ENCODE measurements at places on chromosomes 4 and X.

DNA sequence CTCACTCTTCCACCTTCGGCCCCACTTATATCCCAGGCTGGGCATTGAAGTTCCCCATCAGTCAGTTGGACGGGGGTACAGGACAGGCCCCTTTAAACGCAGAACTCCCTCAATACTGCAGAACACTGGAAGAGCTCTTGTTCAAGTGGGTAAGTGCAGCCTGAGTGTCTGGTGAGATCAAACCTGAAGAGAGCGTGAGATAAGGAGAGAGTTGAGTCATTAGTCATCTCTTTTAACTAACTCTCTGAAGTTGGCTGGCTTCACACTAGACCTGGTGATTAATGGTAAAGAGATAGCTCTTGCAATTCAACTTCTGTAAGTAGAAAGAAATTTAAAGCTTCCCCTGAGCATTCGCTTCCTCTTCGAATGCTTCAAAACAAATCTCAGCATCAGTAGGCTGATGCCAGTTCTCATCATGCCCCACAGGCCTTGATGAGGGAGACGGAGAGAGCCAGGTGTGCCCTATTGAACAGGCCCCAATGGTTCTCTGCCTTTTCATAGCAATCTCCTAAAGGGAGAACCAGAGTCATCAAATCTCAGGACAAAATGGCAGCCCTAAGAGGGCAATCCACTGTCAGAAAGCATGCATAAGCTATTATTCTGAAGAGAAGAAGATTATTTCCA is 41.0 kb upstream of the JADE1 start:
- no peak for DNase-seq

DNA sequence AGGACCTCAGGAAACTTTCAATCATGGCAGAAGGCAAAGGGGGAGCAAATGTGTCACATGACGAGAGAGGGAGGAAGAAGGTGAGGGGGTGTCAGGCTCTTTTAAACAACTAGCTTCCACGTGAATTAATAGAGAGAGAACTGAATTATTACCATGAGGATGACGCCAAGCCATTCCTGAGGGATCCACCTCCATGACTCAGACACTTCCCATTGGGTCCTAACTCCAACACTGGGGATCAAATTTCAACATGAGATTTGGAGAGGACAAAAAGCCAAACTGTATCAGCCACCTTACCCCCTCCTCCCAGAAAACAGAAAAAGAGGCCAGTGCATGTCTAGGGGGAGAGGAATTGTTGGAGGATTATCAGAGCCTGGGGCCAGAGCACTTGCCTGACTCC is 40.4 kb upstream of the LAS1L start:
- DNase-seq: no peak

DNA sequence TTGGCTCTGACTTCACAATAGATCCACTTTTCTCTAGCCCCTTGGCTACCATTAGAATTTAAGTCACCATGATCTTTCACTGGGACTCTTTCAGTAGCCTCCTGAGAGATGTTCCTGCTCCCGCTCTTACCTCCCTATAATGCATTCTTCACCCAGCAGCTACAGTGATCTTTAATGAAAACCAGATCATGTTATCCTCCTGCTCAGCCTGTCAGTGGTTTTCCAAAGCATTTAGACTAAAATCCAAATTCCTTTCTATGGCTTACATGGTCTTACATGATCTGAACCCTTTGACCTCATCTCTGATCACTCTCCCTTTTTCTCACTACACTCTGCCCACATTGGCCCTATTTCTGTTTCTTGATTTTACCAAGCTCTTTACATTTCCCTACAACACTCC is 18.3 kb upstream of the RPS6KA3 start:
- DNase-seq: no peak

DNA sequence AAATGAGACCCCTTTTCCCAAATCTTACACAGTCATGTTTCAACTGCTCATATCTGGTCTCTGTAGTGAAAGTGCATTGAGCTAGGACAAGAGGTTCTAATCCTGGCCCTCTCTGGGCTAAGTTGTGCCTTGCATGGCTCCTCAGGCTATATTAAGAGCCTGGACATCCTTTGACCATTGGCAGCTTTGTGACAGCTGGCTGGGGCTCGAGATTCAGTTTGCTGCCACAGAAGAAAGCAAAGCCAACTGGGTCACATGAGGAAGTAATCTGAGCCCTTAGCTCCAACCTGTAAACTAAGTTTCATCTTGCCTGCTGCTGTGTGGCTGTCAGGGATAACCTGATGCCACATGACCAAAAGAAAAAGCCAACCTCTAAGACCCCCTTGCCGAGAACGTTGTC is 51.8 kb upstream of the JADE1 start:
- DNase-seq: no peak

DNA sequence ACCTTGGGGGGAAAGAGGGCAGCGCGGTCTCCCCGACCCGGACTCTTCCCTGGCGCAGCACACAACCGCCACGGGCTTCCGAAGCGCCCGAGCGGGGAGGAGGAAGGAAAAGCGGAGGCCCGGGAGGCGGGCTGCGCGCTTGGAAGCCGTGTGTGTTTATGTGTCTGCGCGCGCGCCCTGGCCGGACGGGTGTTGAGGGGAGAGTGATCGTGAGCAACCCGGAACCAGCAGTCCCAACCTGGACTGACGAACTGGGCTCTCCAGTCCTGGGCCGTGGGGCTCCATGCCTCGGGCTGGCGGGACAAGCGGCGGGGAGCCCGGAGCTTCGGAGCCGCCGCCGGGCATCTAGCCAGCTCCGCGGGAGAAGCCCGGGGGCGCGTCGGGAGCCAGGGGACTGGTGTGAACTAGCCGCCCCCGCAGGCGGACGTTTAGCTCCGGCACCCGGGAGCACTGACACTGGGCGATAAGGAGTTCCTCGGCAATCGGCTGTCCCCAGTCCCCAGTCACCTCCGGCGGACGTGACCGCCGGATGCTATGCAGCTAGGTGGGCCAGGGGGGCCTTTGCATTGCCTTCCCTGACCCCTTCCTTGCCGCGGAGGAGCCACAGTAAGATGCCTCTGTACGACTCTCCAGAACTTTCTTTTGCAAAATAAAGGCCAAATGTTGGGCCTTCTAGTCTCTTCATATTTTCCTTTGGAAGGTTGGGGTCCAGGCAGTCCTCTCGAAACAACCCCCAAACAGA is 74.8 kb upstream of the BCOR start:
- DNase-seq: no peak

DNA sequence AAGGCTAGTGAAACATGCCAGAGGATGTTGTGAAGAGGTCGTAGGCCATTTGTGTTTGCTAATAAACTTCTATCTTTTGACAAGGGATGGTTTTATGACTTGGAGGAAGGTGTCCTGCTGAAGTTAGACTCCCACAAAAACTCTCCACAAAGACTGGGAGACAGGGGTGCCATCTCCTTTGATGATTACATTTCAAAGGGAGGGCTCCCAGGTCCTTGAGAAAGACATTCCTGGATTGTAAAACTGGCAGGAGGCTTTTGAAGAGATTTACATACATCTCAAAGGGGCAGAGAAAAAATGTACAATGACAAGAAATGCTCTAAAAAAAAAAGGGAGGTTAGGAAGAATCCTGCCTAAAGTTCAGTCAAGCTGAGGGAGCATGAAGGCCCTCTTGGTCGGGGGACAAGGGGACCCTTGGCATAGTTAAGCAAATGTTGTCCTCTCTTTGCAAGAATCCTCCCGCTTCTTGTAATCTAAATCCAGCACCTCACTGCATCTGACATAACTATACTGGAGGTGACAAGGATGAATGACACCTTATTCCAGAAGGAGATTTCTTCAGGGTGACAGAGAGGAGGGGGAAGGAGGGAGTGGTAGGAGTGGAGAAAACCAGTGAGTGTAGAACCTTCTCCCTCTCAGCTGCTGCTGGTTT is 41.1 kb upstream of the MGST2 start:
- DNase-seq: no peak

DNA sequence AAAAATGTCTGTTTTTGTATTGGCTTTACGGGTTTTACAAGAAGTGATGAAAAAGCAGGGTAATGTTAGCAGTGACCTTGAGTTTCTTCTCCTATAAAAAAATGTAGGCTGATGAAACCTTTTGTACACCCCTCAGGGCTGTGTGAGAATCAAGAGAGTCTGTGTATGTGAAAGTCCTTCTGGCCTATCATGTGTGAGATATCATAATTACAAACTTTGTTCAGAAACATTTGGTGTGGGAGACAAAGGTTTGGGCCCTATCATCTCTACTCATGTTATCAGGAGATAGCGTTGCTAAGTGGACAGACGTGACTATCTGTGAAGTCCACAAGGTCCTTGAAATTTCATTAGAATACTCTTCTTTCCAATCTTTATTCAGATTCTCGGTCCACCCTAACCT is 170.6 kb upstream of the HAND2 start:
- no peak for DNase-seq

- no peak for DNase-seq
Observed at GRCh38 chr4:52256522-52256921, 205.4 kb downstream of the SPATA18 start.

All from stimulated activated CD8-positive, alpha-beta memory T cell treated with anti-CD3 and anti-CD28 coated beads, Interleukin-7, amount 100 ng/mL, for 24 hours (primary cell).